ENCODE measurements at places on chromosomes 2 and 18. TPM values are rescaled to one million over a fixed set of nuclear protein-coding genes. Genes with fewer than 3 reads are reported as not detected.

LANCL1 gene
- total RNA-seq: 35.8 TPM

FBXO48 gene
- total RNA-seq: 0.88 TPM

CFAP65 gene
- not detected for total RNA-seq

NAT8 gene
- not detected for total RNA-seq

GKN1 gene
- 0.29 TPM for total RNA-seq

ARHGAP25 gene
- 0.29 TPM for total RNA-seq

MC5R gene
- 0.36 TPM for total RNA-seq

LRRC30 gene
- not detected for total RNA-seq

FRZB gene
- 0.36 TPM for total RNA-seq

MEP1B gene
- not detected for total RNA-seq

HOXD13 gene
- total RNA-seq: not detected

G6PC2 gene
- not detected for total RNA-seq

MAT2A gene
- 142 TPM for total RNA-seq

Measured in osteoblast (primary cell).